ENCODE measurements at places on chromosomes 3 and 15.

DNA sequence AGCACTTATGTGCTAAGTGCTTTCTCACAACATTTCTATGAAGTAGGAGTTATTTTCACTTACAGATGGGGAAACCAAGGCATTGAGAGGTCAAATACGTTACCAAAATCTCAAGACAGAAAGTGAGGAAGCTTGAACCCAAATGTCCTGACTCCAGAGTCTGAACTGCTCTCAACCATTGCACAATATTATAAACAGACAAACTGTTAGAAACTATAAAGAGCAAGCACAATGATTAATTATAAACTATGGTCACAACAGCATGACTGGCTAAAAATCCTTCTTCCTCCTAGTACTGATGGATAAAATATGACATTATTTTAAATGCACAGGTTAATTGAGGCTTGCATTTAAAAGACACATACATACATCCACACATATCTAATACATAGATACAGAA lies 77.9 kb upstream of the ASB14 start:
- DNase-seq, result no peak

DNA sequence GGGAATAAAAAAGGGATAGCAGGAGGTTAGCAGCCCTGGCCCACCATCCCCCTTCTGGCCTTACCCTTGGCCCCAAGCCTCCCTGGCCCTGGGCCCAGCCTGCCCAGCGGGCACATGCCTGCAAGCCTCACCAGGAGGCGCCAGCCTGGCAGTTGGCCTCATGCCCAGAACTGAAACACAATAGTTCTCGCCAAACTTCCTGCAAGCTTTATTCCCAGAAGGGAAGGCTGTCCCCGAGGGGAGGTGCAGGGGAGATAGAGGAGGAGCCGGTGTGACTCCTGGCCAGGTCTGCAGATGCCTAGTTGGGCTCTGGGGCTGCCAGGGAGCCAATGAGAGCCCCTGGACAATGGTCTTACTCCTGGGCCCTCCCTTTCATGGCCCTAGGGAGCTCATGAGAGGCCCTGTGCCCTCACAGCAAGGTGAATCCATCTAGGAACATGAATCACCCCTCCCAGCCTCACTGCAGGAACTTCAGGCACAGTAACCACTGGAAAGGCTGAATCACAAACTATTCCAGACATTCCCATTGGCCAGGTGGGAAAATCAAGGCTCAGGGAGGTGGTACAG lies 4.0 kb downstream of the CCDC33 start:
- no peak for DNase-seq

DNA sequence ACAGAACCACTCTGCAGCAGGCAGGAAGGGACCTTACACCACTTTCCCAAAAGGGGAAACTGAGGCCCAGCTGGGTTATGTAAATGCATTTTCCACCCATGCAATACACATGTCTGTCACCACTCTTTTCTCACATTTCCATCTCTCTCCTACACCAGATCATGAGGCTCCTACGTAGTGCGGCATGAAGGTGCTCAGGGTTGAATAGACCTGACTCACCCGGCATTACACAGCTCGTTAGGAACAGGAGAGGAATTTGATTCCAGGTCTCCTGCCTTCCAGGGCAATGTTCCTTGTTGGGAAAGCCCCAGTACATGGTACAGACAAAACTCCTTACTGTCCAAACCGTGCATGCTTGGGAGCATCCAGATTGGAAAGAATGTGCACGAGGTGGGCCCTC lies 61.9 kb upstream of the DCLK3 start:
- no peak for DNase-seq

GRCh38 chr3:27127195-27127594 lies 242.0 kb downstream of the NEK10 start:
- no peak for DNase-seq

GRCh38 chr3:37863949-37864822 lies 2.5 kb downstream of the CTDSPL start:
- DNase-seq, result no peak

GRCh38 chr3:44117239-44117638 lies 124.4 kb upstream of the TOPAZ1 start:
- DNase-seq, result no peak

- no peak for DNase-seq
Measured at GRCh38 chr3:11604139-11604892, 39.4 kb downstream of the VGLL4 start.

- no peak for DNase-seq
Measured at GRCh38 chr15:25439369-25439836, 579 bp upstream of the UBE3A start.

All from activated CD8-positive, alpha-beta memory T cell treated with anti-CD3 and anti-CD28 coated beads for 1 hour (primary cell).